ENCODE measurements at places on chromosomes 1 and 21.
A peak's percentile ranks its signal among the peaks of the same experiment; 100 is the strongest.

DNA sequence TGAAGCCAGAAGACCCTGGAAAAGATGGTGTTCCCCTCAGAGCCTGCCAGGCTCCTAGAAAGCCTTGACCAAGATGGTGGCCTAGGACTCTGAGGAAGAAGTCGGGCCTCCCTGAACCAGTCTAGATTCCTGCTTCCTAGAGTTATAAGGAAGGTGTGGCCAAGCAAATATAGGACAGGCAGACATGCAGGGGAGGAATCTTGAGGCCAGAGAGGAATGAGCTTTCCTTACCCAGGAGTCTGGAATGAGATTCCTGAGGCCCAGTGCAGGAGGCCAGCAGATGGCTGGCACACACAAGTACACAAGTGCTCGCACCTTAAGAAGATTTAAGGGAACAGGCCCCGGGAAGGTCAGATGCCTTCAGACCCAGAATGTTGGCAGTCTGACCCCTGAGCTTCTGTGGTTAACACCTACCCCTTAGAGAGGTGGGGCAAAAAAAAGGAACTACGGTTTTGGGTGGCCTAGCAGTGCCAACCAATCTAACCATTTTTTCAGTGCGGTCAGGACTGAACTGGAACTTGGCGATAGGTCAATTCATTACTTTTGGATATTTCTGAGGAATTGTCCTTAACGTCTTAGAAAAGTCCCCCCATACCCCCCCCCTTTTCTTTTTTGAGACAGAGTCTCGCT lies 73.3 kb downstream of the MDM4 start:
- DNase-seq, result no peak

- no peak for DNase-seq
Observed at GRCh38 chr1:208111646-208112190, 132.5 kb downstream of the PLXNA2 start.

GRCh38 chr21:41031701-41032220 lies 136.2 kb upstream of the BACE2 start:
- DNase-seq, result no peak

GRCh38 chr1:232883992-232884661 lies 66.3 kb upstream of the NTPCR start:
- DNase-seq, result no peak

GRCh38 chr1:28037206-28037605 lies 51.2 kb downstream of the EYA3 start:
- DNase-seq, result no peak

DNA sequence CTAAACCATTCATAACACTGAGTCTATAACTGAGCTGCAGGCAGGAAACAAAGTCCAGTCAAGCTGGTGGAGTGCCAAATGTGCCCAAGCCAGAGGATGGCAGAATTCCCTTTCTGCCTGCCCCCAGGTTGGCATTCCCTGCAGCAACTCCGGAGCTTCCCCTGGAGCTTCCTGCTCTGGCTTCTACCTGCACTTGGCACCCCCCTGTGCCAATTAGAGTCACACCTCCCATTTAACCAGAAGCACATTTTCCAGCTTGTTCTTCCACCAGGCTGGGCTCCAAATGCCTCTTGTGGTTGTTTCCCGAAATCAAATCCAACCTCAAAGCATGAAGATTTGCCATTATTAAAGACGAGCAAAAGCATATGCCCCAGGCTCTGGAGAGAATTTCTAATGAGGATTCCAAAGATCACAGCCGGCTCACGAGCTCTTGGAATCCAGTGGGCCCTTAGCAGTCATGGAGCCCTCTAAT lies 294.5 kb downstream of the RRAGC start:
- no peak for DNase-seq

- DNase-seq, result no peak
Observed at GRCh38 chr1:168148916-168149315, 12.2 kb upstream of the GPR161 start.

DNA sequence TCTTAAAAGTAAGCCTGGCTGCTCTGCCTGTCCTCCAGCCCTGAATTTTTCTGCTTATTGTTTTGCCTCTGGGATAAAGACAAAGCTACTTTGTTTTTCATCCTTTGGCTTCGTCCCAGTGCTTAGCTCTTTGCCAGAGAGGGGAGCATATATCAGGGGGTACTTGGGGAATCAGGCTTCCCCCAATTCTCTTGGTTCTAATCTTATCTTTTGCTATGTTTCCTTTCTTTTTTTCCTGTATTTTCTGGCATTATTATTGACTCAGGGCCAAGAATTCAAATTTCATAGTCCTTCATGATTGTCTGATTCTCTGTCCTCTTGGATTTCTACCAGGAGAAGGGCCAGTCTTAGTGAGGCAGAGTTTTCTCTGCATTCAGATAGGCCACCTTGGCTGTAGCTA lies 51.2 kb downstream of the GIPC2 start:
- no peak for DNase-seq

DNA sequence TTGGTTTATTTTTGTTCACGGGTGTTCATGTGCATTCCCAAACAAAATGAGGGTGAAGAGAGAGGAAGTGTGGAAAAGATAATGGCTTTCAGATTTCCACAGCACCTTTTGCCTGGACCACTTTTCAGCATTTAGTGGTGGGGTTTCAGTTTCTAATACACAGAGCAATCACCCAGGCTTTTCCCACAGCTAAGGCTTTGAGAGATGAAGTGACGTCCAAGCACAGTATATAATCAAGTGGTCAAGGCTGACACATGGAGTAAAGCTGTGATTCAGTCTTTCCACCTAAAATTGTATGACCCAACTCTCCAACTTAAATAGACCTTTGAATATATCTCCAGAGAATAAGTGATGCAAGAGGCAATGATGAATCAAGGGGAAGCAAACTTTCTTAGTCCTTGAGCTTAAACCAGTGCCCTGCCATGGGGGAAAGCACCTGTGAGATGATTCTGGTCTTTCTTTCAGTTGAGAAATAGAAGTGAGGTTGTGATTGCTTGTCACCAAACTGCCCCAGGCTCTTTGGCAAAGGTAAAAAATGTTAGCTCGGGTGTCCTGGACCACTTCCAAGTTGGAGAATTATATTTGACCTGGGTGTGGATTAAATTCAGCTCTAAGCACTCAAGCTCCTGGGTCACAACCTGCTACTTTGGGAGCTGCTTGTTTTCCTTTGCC lies 2.4 kb upstream of the PIK3R3 start:
- DNase-seq, result peak; percentile 77

DNA sequence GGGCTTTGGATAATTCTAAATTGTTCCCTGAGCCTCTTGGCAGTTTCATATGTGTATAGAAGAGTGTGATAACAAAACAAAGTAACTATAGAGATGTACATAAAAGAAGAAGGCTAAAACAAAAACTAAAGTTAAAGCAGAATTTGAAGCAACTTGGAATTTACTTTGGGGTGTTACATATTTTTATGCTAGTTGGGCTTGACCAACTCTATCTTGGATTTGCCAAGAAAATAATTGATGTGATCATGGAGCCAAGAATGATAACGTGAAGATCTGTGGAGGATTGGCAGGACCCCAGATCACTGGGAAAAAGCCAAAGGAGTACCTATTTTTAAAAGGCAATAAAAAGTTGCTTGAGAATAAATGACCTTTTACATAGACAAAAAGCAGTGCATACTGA lies 206.9 kb downstream of the LMO4 start:
- DNase-seq, result no peak

- DNase-seq, result no peak
Observed at GRCh38 chr1:174352117-174352516, 95.6 kb upstream of the GPR52 start.

DNA sequence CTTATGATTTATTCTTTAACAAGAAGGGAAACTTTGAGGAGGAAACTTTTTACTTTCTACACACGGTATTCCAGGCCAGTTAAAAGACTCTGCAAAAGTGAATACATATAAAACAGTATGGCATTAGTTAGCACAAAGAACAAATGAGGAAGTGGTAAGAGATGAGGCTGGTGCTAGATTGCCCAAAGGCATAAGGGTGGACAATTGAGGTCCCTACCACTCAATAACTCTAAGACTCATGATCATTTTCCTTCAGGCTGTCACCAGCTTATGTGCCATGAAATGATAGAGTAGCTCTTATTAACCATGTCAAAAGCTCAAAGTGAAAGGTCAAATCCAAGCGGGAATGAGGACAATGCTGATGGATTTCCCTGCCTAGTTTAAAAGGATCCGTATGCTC lies 124.5 kb downstream of the TBX15 start:
- DNase-seq, result no peak

DNA sequence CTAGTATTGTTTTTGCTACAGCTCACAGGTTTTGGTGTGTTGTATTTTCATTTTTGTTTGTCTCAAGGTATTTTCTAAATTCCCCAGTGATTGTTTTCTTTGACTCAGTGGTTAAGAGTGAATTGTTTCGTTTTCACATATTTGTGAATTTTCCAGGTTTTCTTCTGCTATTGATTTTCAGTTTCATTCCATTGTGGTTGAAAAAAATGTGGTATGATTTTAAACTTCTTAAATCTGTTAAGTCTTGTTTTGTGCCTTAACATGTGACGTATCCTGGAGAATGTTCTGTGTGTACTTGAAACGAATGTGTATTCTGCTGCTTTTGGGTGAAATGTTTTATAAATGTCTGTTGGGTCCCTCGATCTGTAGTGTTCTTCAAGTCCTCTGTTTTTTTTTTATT lies 117.9 kb downstream of the KIF26B start:
- DNase-seq, result no peak

DNA sequence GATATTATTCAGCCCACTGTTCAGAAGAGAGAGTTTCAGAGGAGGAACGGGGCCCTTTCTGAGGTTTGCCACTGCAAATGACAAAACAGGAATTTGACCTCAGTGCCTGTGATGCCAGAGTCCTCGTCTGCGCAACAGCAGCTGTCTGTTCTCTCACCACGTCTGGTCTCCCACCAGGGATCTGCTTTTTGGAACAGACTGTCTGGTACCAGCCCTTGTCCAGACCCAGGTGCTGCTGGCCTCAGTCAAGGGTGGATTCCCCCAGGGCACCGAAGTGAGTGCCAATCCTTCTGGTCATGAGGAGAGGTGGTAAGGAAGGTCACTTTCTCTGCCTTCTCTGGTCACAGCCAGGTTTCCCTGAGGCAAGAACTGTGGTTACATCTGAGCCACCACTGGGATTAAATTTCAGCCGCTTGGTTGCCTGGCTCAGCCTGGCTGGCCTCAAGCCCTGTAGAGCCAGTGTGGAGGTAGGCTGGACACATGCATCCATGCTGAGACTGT lies 2.3 kb upstream of the BCAN start:
- DNase-seq, result no peak

GRCh38 chr1:178060789-178061556 lies 32.9 kb upstream of the RASAL2 start:
- no peak for DNase-seq

GRCh38 chr21:29418813-29419212 lies 120.1 kb downstream of the BACH1 start:
- no peak for DNase-seq

- DNase-seq, result no peak
Observed at GRCh38 chr1:38045401-38046332, 926 bp downstream of the POU3F1 start.

- DNase-seq, result no peak
Observed at GRCh38 chr1:13541435-13542215, 27.8 kb upstream of the LRRC38 start.

Data from fibroblast of the conjunctiva (primary cell).